ENCODE measurements at places on chromosomes 3 and 15.

DNA sequence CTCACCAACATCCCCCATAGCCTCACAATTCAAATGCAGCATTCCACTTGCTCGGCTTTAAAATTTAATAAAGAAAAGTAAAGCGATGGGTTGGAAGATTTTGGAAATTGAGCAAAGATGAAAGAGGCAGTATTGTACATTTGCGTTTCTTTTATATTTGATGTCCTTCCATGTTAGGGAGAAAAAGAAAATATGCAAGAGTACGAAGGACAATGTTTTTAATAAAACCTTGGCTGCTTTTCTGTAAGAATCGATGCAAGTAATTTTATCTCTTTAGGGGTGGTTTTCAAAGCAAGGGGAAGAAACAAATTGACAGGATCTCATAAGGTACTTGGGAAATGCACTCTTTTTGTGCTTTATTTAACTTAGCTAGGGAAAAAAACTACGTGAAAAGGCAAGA is 61.8 kb upstream of the TSC22D2 start:
- no peaks in the 10 kb centered on the region for H3K27me3 ChIP-seq
- no peaks in the 10 kb centered on the region for H3K36me3 ChIP-seq
- no peak overlapping the region for H3K4me3 ChIP-seq
- peaks cover 35% of the 10 kb centered on the region for H3K4me1 ChIP-seq

DNA sequence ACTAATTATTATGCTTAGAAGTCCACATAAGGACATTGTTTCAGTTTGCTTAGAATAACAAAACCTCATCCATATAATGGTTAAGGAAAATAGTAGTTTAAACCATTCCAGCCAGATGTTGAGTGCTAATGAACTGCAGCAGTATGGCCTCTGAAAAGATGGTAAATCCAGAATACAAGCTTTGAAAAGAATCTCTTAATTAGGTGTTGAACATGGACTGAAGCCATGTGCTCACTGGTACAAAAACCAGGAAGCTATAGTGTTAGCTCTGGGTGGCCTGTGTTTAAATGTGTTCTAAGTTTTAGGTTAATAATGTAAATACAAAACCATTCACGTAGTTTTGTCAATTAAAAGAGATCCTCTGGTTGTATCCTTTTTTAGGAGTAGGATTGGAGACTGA is 78.2 kb downstream of the GALK2 start:
- no peaks in the 10 kb centered on the region for H3K4me1 ChIP-seq
- no peak for DNase-seq
- H3K36me3 ChIP-seq, result peaks cover 15% of the 10 kb centered on the region
- H3K4me3 ChIP-seq, result no peak overlapping the region
- H3K27ac ChIP-seq, result no peak overlapping the region

DNA sequence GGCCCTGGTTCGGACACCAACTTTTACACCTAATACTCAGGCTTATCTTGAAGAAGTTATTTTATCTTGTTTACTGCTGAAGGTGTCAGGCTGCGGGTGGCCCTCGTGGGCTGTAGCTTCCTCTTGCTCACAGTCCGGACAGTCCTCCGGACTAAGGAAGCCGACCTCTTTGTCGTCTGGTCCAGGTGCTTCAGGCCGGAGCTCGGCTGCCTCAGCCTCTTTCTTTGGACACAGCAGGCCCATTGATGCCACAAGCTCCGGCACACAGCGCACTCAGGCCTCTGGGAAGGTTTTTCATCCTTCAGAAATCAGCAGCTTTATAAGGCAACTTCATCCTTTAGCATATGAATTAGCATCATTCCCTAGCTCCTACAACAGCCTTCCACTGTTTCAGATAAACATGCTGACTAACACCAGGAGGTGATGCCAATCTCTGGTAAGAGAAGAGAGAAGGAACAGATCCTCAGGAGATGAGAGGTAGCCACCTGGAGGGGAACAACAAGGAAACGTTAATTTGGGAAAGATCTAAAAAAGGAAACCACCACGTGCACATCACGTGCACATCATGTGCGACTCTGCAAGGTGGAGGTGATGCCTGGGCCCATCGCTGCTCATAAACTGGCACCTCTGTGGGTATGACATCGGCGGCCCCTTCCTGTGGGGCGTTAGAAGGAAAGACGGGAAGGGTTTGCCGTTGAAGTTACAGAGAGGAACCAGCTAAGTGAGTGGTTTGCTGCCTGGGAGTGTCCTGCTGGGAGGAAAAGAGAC is 4.4 kb upstream of the CHAC1 start:
- H3K27me3 ChIP-seq, result peaks cover 10% of the 10 kb centered on the region
- H3K4me1 ChIP-seq, result peaks cover 20% of the 10 kb centered on the region
- no peak overlapping the region for H3K27ac ChIP-seq
- H3K4me3 ChIP-seq, result peak overlapping the region; percentile 54
- DNase-seq, result no peak

DNA sequence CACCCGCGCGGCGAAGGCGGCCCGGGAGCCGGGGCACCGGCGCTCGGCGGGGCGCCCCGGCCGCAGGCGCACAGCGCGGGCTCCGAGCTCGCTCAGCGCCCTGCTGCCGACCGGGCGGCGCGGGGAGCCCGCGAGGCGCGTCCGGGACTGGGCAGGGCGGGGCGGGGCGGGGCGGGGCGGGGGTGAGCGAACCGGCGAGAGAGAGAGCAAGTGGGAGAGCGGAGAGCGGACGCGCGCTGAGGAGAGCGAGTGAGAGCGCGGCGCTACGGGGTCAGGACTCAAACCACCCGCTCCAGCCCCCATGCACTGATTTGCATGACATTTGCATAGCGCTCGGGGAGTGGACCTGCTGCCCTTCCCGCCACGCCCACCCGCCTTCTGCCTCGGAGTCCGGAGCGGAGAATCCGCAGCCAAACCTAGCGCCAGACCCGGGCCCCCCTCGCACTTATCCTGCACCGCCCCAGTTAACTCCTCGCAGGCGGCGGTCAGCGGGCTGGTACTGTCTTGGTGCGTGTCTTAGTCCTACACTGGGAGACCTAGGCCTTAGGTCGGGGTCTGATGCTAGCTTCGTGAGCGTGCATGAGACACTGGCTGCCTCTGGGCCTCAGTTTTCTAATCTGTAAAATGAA is at the start of gene MYLK:
MYLK (minus strand) TSS at position 130 of the 629 bp plus-strand sequence. CDS start 90,491 bp downstream, outside the sequence.
- peak within 1 kb of the TSS; percentile 92 for H3K4me3 ChIP-seq
- DNase-seq, result peak; percentile 80
- peaks cover 20% of the 10 kb centered on the region for H3K4me1 ChIP-seq
- peaks cover 38% of the 10 kb centered on the region for H3K27me3 ChIP-seq

DNA sequence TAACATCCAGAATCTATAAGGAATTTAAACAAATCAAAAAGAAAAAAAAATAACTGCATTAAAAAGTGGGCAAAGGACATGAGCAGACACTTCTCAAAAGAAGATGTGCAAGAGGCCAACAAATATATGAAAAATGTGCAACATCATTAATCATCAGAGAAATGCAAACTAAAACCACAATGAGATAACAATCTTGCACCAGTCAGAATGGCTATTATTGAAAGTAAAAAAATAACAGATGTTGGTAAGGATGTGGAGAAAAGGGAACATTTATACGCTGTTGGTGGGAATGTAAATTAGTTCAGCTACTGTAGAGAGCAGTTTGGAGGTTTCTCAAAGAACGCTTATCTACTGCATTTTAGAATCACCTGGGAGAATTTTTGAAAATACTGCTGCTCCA is 186.1 kb downstream of the OTOL1 start:
- DNase-seq, result no peak
- H3K36me3 ChIP-seq, result no peaks in the 10 kb centered on the region
- no peaks in the 10 kb centered on the region for H3K27me3 ChIP-seq
- H3K4me3 ChIP-seq, result no peak overlapping the region
- no peaks in the 10 kb centered on the region for H3K4me1 ChIP-seq

GRCh38 chr15:101242999-101243336 is 8.9 kb downstream of the CHSY1 start:
- DNase-seq, result no peak
- no peak overlapping the region for H3K4me3 ChIP-seq
- no peak overlapping the region for H3K27ac ChIP-seq
- peaks cover 4% of the 10 kb centered on the region for H3K36me3 ChIP-seq

DNA sequence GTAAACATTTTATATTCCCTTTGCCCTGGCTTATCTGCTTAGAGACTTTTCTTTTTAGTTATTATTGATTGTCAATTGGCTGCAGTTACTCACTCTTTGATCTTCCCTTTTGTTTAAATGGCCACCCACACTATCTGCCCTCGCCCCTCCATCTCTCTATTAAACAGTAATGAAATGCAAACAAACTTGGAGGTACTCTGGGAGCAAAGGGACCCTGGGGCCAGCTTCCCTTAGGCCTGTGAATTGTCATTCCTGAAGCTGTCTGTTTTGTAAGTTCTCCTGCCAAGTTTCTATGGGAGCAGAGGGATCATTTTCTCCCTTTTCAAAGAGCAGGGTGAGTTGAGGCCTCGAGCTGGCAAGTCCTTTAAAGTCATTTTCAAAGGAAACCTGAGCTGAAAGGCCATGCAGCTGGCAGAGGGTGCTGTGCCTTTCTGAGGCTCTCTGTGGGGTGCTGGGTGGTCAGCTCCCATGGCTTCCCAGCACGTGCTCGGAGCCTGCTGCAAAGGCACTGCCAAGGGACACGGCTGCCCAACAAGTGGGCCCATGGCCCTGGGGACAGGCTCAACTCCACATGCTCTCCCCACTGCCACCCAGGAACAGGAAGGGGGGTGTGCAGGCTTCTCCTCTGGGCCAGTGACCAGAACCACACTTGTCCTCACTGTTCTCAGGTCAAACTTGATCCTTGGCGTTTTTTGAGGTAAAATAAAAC is 17.4 kb upstream of the RTP2 start:
- peaks cover 15% of the 10 kb centered on the region for H3K4me1 ChIP-seq
- peaks cover 3% of the 10 kb centered on the region for H3K36me3 ChIP-seq
- DNase-seq, result no peak
- no peak overlapping the region for H3K4me3 ChIP-seq

- DNase-seq, result no peak
- no peaks in the 10 kb centered on the region for H3K36me3 ChIP-seq
- H3K4me3 ChIP-seq, result no peak overlapping the region
- H3K27ac ChIP-seq, result no peak overlapping the region
- H3K27me3 ChIP-seq, result no peaks in the 10 kb centered on the region
Measured at GRCh38 chr3:66182246-66182645, 38.6 kb upstream of the SLC25A26 start.

GRCh38 chr3:43317461-43318316 is 31.3 kb downstream of the SNRK start:
- H3K27me3 ChIP-seq, result no peaks in the 10 kb centered on the region
- DNase-seq, result no peak
- H3K4me1 ChIP-seq, result peaks cover 13% of the 10 kb centered on the region
- no peak overlapping the region for H3K4me3 ChIP-seq

- no peaks in the 10 kb centered on the region for H3K36me3 ChIP-seq
- no peaks in the 10 kb centered on the region for H3K4me1 ChIP-seq
- H3K27ac ChIP-seq, result no peak overlapping the region
Measured at GRCh38 chr3:160184655-160185054, 40.6 kb upstream of the C3orf80 start.

DNA sequence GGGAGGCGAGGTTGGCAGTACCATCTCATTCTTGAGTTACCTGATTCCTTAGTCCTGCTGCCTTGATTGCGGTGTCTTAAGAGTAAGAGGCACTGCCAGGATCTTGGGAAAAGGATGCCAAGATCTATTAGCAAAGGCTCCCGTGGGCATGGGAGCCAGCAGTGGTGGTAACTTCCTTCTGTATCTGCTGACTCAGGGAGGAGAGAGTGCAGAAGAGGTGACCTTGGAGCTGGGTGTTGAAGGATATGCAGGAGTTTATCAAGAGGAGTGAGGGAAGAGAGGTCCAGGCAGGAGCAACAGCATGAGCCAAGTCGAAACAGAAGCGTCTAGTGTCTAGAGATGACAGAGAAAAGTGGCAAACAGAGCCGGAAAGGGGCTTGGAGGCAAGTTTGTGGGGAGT is 4.5 kb downstream of the MESP2 start:
- H3K27me3 ChIP-seq, result peaks cover 17% of the 10 kb centered on the region
- no peak overlapping the region for H3K27ac ChIP-seq
- H3K4me3 ChIP-seq, result no peak overlapping the region
- no peak for DNase-seq
- H3K36me3 ChIP-seq, result no peaks in the 10 kb centered on the region
- H3K4me1 ChIP-seq, result peaks cover 13% of the 10 kb centered on the region

DNA sequence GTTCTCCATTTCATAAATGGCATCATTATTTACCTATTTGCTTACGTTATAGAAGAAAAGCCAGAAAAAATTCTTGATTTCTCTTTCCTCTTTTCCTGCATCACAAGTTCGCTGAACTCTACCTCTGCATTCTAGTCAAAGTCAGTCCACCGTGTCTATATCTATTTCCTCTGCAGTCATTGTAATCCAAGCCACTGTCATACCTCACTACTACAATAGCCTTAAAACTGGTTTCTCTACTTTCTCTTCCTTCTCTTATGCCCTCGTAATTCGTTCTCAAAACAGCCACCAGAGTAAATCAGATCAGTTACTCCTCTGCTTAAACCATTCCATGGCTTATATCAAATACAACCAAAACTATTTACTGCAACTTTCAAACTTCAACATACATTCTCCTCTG is 13.4 kb upstream of the FAM81A start:
- H3K27ac ChIP-seq, result no peak overlapping the region
- no peaks in the 10 kb centered on the region for H3K36me3 ChIP-seq
- H3K27me3 ChIP-seq, result peaks cover 44% of the 10 kb centered on the region
- H3K4me1 ChIP-seq, result no peaks in the 10 kb centered on the region
- no peak for DNase-seq
- H3K4me3 ChIP-seq, result no peak overlapping the region

DNA sequence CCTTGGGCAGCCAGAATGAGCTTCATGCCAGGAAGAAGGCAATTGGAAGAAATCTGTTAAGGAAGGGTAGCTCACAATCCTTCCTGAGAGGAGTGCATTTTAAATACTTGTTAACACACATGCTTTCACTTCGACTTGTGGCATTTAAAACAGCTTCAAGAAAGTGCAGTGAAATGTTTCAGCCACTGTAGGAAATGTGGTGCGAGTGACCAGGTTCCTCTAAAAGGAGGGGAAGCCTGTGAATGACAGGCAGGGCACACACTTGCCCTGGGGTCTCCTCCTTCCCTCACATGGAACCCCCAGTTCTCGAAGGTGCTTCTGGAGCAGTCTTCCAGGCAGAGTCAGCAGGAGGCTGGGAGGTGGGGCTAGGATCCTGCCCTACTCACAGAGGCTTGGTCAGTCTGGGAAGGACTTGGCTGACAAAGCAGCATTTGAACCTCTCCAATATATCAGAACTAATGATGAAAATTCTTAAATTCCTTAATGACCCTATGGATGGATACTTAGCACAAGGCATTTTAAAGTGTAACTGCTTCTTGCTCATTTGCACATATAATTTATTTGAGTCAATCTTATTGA is 358.6 kb downstream of the CHST2 start:
- H3K4me3 ChIP-seq, result no peak overlapping the region
- no peak for DNase-seq
- H3K27me3 ChIP-seq, result no peaks in the 10 kb centered on the region
- H3K36me3 ChIP-seq, result no peaks in the 10 kb centered on the region

GRCh38 chr15:71800190-71800589 is 10.2 kb upstream of the NR2E3 start:
- peaks cover 2% of the 10 kb centered on the region for H3K36me3 ChIP-seq
- no peak for DNase-seq
- H3K4me1 ChIP-seq, result peaks cover 12% of the 10 kb centered on the region
- no peak overlapping the region for H3K4me3 ChIP-seq
- H3K27me3 ChIP-seq, result no peaks in the 10 kb centered on the region

DNA sequence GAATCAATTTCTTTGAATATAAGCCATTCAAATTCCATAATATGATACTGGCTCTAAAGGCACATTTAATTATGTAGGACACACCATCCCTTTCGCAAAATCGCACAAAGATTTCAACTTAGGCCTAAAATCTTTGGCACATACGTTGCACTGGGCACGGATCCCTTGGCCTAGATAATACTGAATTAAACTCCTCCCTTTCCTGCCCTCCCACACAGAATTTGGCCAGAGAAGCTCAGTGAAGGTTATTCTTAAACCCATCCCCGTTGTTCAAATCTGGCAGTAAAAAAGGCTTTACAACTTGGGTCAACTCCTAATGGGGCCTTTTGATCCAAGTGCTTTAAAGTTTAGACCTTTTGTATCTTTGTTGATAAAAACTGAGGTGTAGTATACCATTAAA is 247.2 kb downstream of the PTPRG start:
- no peak for DNase-seq
- H3K4me1 ChIP-seq, result peaks cover 47% of the 10 kb centered on the region
- no peaks in the 10 kb centered on the region for H3K36me3 ChIP-seq
- H3K27me3 ChIP-seq, result no peaks in the 10 kb centered on the region
- H3K27ac ChIP-seq, result no peak overlapping the region

Data from neural crest cell (in vitro differentiated cells).